ENCODE measurements at places on chromosomes 11 and 22. TPM values are rescaled to one million over a fixed set of nuclear protein-coding genes. Genes with fewer than 3 reads are reported as not detected.

Gene BMAL1
- 9.2 TPM for total RNA-seq

Gene TEX12
- total RNA-seq, result 0.28 TPM

Gene MS4A6A
- total RNA-seq, result not detected

Gene APOC3
- not detected for total RNA-seq

Gene OR51G2
- total RNA-seq, result not detected
